Endodermal cell (in vitro differentiated cells): ENCODE measurements at places on chromosomes 16 and 17. TPM values are rescaled to one million over a fixed set of nuclear protein-coding genes. Genes with fewer than 3 reads are reported as not detected.

GRCh38 chr16:7148606-7149005 is 184.0 kb upstream of the RBFOX1 start:
- DNase-seq = no peak

Gene AXIN2
- total RNA-seq = 49.8 and 53.2 TPM in 2 replicates

DNA sequence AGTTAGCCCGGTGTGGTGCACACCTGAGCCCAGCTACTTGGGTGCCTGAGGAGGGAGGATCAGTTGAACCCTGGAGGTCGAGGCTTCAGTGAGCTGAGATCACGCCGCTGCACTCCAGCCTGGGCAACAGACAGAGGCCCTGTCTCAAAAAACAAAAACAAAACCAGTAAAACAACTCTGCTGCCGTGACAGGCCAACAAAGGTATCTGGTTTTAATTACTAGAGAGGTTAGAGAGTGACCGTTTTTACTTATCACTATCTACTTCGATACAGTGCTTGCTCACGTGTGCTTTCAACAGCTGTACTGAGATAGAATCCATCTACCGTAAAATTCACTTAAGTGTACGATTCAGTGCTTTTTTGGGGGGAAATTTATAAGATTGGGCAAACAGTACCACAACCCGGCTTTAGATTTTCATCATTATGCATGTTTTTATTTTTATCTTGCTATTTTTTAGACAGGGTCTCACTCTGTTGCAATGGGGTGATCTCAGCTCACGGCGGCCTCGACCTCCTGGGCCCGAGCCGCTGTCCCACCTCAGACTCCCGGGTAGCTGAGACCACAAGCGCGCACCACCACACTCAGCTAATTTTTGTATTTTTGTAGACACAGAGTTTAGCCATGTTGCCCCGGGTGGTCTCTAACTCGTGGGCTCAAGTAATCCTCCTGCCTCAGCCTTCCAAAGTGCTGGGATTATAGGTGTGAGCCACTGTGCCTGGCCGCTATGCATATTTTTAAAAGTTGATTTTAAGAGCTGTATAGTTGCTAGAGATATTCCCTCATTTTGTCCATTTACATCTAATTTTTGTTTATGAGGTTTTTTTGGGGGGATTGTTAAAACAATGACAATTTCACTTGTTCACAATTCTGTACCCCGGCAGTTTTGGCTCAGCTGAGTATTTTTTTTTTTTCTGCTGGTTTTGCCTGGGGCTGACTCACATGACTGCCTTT is 30.9 kb downstream of the SERPINF1 start:
- DNase-seq = no peak

DNA sequence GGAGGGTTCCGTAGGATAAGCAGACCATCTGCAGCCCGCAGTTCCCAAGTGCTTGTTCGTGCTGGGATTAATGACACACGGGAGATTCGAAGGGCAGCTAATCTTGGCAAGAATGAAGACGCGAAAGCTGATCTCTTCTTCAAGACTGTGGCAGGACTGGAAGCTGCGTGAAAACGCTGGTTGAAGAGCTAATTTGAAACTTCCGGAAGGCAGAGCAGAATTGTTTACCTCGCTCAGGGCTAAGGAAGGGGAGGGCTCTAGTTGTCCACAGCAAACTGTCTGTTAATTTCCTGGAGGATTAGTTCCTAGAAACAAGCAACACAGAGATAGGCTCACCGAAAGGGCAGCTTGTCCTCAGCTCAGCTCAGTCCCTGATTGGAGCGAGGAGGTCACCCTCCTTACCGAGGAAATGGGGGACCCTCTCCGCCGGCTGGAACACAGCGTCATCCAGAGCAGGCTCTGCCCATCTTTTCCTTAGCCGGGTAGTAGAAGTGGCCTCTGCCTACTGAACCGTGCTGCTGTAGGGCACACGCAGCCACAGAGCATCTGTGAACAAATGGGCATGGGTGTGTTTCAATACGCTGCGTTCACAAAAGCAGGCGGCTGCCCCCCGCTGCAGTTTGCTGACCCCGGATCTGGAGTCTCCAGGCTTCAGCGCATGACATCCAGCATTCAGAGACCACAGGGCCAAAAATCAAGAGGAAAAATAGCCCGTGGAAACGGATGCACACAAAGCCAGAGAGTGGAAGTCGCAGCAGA is 16.7 kb upstream of the BAIAP2 start:
- no peak for DNase-seq

Gene TP53
- total RNA-seq = 113 and 118 TPM in 2 replicates

- no peak for DNase-seq
Measured at GRCh38 chr16:1089822-1090619, 6.0 kb downstream of the C1QTNF8 start.
